ENCODE measurements at places on chromosomes 2 and 18.

- no peak for DNase-seq
These were observed 20.8 kb downstream of the DOK1 start for GRCh38 chr2:74575320-74575719.

- no peak for DNase-seq
These were observed 106.9 kb upstream of the HDAC4 start for GRCh38 chr2:239507576-239508258.

GRCh38 chr2:138267161-138267901, 234.2 kb upstream of the SPOPL start:
- no peak for DNase-seq

DNA sequence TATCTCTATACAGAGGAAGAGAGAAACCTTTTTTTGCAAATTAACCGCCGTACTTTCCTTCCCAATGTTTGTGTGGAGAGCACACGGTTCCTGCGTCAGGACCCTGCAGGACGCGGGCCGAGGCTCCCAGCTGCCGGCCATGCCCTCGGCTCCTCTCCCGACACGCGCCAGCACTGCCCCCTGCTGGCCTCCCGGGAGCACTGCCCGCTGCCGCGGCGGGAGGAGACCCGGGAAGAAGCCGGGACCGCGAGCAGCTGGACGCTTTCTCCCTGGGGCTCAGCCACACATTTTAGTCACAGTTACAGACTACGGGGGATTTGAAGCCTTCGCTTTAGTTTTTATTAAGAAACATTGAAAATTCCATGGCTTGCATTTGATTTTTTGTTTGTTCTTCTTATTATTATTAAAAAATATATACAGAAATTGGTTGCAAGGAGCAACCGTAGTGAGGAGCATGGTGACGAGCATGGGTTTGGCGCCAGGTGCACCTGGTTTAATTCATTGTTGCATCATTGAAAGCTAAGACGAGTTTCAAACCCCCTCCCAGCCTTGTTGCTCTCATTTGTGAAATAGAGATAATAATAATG, 401.2 kb downstream of the GALR1 start:
- no peak for DNase-seq

DNA sequence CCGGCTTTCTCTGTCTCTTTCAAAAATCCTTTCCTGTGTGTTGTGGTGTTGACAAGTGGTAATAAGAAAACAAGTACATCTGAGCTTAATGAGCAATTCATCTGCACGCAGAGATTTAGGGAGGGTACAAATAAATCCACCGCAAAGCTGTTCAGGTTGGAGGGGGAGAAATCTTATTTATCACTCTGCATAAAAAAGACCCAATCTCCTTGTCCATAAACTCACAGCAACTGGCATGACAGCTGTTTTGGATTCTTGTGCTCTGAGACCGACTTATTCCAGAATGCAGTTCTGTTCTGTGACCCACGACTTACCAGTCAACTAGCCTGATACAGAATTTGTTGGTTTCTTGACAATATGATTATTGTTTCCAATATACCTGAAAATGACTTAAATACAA, 380.1 kb downstream of the SOX11 start:
- DNase-seq, result no peak

DNA sequence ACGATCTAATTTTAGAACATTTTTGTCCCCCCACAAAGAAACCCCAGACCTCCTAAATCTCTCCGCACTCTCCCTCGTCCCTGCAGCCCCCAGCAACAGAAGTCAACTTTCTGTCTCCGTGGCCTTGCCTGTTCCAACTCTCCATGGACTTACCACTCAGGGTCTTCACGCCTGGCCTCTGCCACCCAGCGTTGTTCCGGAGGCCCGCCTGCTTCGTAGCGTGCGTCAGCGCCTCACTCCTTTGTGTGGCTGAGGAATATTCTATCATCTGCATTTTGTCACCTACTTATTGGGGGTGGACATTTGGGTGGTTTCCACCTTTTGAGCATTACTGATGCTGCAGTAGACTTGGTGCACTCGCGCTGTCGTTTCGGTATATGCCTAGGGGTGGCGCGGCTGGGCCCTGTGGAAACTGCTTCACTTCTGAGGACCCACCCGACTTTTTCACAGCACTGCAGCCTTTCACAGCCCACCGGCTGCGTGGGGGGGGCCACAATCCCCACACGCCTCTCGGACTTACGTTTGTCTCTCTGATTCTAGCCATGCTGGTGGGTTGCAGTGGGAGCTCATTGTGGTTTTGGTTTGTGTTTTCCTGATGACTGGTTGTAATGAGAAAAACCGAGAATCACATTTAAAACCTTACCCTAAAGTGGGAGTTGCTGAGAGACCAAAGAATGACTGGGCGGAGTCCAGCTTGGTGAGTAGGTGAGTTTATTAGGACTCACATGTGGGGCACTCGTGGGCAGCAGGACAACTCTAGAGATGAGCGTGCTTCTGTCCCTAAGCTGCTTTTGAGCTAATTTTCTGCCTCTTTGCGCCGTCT, 1.4 kb upstream of the HSBP1L1 start:
- no peak for DNase-seq

GRCh38 chr2:26298638-26299393, 47.1 kb upstream of the SELENOI start:
- DNase-seq, result peak; percentile 57

GRCh38 chr2:48905696-48906095, 150.2 kb upstream of the LHCGR start:
- DNase-seq, result no peak

DNA sequence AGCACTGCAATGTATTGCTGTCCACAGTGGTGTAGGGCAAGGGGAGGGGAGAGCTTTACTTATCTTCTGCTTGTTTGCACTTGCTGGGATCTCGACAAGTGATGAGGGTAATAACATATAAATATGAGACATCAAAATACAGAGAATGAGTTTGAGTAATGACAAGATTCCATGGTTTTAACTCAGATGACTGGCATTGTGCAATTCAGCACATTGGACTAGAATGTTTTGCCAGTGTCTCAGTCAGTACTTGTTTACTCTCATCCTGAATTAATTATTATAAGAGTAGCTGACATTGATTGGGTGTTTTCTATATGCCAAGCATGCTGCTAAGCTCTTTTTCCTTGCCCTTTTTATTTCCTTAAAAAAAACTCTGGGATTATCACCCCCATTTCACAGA, 306.7 kb upstream of the MMADHC start:
- DNase-seq, result no peak

DNA sequence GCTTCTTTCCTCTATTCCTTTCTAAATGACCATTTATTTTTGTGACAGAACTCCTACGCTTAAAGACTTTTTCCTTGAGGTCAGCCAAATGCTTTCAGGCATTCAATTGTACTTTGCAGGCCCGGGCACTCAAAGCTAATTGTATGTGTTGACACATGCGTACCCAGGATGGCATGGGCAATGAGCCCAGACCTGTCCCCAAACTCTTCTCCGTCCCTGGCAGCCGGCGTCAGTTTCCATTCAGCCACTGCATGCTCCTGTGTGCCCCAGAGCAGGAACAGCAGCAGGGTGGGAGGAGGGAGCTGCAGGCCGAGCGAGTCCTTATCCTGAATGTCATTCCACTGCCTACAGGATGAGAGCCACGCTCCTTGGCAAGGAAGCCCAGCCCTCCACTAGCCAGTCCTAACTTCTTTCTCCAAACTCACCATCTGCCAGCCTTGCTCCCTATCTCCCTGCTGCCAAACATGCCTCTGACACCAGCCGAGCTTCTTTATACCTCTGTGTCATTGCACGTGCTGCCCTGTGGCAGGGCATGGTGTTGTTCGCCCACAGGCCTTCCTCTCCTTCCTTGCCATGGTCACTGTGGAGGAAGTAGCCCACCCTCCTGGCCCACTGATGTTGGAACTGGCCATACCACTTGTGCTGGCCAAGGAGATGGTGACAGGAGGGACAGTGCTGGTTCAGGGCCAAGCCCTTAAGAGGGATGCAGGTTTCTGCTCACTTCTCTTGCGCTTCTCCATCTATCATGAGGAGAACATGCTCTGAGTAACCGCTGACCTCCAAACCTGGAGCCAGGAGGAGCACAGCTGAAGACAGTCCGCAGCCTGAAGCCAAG, 116.9 kb upstream of the FHL2 start:
- DNase-seq, result no peak

- no peak for DNase-seq
These were observed 12.1 kb upstream of the ZNF516 start for GRCh38 chr18:76506974-76507764.

- DNase-seq, result no peak
These were observed 18.4 kb upstream of the KANSL1L start for GRCh38 chr2:210189452-210190138.

DNA sequence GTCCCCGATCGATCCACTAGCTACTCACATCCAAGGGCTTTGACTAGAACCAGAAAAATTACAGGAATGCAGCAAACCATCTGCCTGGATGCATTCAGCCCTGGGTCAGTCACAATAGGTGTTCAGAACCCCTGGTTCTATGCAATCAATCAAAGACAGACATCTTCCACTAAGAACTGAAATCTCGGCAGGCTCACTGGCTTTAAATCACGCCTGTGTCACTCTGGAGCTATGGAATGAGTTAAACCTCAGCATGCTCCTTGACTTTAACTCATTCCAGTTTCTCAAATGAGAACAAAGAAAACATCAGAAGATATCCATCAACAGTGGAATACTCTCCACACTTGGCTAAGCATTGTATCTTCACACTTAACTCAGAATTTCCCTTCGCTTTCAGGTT, 68.1 kb upstream of the SPTBN1 start:
- no peak for DNase-seq

GRCh38 chr2:159613651-159614285, 2.6 kb downstream of the BAZ2B start:
- DNase-seq, result no peak

GRCh38 chr2:74502147-74502719, 2.8 kb upstream of the LBX2 start:
- DNase-seq, result no peak

DNA sequence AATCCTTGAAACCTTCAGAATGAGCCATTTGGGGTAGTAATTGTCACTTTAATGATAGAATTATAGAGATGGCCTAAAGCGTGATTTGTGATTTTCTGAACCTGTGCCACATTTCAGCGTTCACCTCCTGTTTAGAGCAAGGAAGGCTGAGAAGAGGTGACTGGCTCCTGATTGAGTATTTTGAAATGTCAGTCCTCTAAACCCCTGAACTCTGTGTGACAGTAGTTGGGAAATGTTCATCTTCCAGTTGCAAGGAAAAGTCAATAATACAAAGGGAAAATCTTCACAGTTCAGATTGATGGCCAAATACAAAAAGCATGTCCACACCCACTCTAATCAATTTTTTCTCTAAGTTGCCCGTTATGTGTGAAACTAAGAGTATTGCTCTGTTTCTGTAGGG, 305.2 kb downstream of the ARHGAP15 start:
- no peak for DNase-seq

GRCh38 chr2:173028671-173029070, 47.0 kb upstream of the MAP3K20 start:
- no peak for DNase-seq

GRCh38 chr2:134124047-134124753, 129.7 kb upstream of the MGAT5 start:
- no peak for DNase-seq

DNA sequence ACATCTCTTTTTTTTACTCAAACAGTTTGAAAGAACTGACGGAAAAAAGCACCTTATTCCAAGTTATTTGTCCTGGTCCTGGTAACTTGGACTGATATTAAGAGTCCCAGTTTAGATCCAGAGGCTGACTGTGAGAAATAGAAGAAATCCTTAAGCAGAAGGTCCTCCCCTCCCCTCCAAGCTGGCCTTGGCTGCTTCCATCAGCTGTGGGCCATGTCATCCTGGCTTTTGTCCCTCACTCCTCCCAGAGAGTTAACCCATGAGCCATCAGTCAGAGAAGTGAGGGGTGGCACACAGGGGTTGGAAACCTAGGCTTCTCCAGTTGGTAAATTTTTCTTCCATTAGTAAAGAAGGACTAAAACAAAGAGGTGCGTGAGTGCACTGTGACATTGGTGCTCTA, 9.7 kb upstream of the NAPG start:
- no peak for DNase-seq

DNA sequence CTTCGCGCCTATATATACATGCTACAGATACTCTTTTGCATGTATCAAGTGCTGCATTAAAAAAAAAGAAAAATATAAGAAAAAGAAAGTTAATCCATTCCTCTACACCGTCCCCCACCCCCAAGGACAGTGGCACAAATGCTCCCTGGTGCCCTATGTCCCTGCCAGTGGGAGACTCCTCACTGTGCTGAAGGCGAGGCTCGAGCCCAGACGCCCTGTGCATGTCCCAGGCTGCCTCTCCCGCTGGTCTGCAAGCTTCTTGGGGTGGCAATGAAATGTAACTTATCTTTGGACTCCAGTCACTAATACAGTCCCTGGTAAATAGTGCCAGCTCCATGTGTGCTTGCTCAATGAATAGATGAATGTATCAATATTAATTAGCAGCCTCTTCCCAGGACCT, 185.6 kb upstream of the SMAD2 start:
- no peak for DNase-seq

GRCh38 chr2:101241158-101241557, 11.5 kb upstream of the CNOT11 start:
- no peak for DNase-seq

- no peak for DNase-seq
These were observed 2.4 kb downstream of the FTCDNL1 start for GRCh38 chr2:199848389-199849130.

DNA sequence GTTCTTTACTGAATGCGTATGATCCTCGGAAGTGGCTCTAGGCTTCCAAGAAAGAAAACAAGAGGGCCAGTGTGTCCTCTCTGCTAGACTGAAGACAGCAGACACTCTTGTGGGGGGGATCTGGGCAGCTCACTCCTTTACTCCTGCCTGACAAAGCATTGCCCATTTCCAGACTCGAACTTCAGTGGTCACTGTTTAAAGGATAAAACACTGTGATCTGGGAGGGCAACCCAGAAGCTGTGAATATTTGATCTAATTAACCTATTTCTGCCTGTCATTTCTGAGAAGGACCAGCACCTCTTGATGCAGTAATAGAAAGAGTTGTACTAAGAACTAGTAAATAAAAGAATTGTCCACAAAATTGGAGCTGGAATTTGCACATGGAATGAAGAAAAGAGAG, 24.5 kb upstream of the CCDC68 start:
- no peak for DNase-seq

- no peak for DNase-seq
These were observed 226.8 kb downstream of the MC4R start for GRCh38 chr18:60145776-60146175.

DNA sequence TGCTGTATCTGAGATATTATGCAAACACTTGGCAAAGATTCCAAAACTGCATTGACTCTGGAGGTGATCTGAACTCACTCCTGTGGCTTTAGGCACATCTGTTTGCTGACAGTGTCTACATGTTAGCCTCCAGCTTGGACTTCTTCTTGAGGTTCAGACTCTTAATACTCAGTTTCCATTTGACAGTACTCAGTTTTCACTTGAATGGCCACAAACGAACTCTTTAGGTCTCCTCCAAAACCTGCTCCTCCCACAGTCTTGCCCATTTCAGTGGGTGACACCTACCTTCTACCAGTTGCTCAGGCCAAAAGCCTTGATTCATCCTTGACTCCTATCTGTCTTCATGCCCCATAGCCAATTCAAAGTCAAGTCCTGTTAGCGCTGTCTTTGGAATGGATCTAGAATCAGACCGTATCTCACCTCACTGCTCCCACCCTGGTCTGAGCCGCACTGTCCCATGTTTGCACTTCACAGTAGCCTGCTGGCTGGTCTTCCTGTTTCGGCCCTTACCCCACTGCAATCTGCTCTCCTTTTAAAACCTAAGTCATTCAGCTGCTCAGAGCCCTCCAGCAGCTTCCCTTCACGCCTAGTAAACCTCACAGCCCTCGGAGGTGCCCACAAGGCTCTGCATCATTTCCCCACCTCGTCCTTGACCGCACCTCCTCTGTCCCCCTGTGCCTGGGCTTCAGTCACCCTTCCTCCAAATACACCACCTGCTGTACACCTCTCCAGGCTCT, 10.5 kb downstream of the ATG16L1 start:
- no peak for DNase-seq

Data from naive thymus-derived CD4-positive, alpha-beta T cell (primary cell).